ENCODE measurements at places on chromosomes 3 and 15.

GRCh38 chr3:45915518-45916231 lies 27.6 kb upstream of the CXCR6 start:
- peak; percentile 59 for DNase-seq

DNA sequence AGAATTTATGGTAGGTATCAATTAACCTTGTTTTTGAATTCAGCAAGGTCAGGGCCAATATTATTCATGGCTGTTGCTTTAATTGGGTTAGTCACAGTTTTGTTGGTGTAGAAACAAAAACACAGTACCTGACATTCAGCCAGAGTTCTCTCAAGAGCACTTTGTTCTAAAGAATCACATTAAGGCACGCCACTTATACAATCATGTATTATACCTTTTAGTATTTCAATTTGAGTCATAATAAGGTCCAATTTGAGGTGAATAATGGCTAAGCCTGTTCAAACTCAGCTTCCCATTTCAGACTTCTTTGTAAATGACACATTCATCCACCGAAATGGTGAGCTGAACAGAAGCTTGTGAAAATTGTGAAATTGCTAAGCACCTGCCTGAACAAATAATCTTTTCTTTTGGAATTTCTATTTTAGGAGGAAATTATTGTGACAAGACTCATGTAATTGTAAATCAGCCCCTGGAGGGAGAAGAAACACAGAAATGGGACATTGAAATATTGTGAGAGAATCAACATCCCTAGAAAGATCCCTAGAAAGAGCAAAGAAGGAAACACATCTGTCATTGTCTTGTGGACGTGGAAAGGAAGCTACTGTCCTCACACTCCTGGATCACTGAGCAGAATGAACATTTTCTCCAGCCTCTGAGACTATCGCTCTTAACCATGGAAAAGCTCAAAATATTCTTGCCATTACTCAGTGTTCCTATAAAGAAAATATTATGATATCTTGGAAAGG lies 29.3 kb downstream of the RIOX2 start:
- no peak for DNase-seq

DNA sequence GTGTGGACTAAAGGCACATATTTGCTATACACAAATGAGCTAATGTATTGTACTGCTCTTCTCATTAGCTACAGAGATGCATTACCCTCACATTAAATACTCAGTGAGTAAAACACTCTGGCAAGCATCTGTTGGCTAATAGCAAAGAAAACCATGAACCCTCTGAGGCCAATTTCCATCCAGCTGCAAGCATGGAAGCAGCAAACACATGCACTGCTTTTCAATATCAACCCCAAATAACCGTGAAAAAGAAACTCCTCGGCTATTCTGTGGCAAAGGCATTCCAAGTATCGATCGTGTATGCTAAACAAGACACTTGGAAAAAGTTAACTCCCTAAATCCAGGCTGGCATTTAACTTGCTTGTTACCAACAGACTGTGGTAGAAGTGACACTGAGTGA lies 67.0 kb downstream of the PEAK1 start:
- DNase-seq: no peak

DNA sequence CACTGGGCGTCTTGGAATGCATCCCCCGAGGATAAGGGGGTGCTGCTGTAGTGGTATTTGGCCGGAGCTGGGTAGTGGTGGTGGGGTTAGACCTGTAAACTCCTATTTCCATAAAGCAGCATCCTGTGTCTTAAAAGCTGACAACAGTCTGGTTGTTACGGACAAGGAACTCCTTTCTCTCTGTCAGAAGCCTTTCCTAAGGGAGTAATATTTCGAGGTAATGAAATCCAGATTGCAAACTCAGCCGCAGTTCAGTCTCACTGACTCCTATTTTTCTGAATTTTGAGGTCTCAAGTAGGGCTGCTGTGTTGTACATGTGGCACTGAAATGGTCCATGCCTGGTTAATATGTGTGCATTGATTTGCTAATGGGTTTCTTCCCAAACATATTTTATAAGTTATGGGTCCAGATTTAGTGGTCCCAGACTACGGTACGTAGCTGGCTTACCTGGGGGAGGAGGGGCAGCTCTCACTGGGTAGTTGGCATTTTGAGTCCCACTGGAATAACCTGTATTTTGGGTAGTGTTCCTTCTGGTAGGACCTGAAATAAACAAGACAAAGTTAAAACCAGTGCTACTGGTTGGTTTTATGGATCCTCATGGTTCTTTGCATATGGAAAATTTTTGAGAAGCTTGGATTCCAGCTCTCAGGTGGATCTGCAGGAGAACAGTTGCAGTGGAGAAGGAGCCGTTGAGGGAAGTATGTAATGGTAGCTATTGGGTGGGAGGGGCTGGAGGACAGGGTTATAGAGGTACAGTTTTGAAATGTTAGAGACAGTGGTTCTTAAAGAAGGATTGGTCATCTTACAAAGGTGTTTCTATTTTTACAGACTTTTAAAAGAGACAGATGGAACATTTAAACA lies 48.6 kb upstream of the LDHAL6B start:
- no peak for DNase-seq

DNA sequence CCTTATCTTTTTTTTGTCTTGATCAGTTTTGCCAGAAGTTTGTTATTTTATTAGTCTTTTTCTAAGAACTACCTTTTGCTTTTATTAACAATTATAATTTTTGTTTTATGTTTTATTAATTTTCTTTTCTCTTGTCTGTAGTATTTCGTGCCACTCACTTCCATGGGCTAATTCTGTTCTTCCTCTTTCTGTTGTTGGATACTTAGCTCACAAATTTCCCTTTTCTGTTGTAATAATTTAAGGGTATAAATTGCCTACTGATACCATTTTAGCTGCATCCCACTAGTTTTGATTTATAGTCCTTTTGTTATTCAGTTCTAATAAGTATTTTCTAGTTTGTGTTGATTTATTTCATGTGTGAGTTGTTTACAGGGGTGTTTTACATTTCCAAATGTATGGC lies 48.6 kb downstream of the SNRK start:
- DNase-seq: no peak

DNA sequence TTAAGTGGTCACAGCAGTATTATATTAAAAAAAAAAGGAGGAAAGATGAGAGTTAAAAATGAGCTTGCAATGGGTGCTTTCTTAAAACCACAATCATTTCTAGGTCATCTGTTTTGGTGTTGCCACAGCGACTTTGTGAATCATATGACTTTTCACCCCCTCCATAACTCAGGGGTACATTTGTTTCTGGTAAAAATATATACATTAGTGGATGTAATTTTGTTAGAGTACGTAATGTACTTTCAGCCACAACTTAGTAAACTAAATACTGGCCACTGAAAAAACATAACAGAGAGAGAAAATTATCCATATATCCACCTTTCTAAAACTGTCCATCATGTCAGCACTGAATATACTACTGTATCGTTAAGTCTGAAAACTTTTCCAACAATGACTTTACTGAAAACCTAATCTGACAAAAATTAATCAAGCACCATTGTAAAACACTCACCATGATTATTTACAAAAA lies 3.4 kb downstream of the ANKRD28 start:
- DNase-seq: no peak

- peak; percentile 85 for DNase-seq
These were observed 2.9 kb downstream of the GNAT1 start for GRCh38 chr3:50194128-50194902.

DNA sequence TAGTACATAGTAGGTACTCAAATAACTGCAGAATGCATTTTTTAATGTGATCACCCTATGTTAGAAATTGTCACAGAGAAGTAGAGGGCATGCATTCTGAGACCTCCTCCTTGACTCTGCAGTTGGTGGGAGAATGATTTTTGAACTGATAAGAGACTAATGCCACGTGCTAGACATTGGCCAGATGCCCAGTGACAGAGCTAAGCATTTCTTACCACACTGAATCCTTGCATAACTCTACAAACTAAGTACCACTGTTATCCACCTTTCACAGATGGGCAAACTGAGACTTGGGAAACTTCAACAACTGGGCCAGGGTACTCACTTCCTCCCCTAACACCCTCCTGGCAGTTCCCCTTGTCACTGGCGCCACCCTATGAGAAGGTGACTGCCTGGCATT lies 33.5 kb upstream of the SPATA12 start:
- no peak for DNase-seq

- DNase-seq: no peak
These were observed 100.0 kb downstream of the ALCAM start for GRCh38 chr3:105466495-105467404.

DNA sequence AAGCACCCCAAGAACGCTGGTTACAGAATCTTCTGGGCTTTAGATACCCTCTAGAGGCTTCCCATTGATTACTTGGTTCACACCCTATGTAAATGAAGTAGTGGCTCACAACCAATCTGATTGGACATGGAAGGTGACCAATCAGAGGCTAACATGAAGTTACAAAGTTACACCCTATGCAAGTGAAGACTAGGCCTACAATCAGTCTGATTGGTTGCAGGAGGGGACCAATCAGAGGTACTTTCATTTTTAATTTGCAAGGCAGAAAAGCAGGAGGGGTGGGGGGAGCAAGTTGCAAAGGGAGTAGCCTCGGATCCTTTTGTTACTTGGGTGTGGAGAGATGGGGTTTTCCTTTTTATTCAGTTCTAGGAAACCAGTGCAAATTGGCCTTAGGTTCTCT lies 11.1 kb upstream of the RTP2 start:
- DNase-seq: no peak

GRCh38 chr15:36079021-36079420 lies 500.4 kb upstream of the CDIN1 start:
- no peak for DNase-seq

GRCh38 chr15:45101749-45102148 lies 12.2 kb downstream of the DUOX2 start:
- DNase-seq: no peak

GRCh38 chr3:147409143-147410115 lies at the start of gene ZIC1:
TSS of gene ZIC1 (plus strand) at chr3:147409365. CDS start at chr3:147410113, 748 bp downstream.
- DNase-seq: no peak

DNA sequence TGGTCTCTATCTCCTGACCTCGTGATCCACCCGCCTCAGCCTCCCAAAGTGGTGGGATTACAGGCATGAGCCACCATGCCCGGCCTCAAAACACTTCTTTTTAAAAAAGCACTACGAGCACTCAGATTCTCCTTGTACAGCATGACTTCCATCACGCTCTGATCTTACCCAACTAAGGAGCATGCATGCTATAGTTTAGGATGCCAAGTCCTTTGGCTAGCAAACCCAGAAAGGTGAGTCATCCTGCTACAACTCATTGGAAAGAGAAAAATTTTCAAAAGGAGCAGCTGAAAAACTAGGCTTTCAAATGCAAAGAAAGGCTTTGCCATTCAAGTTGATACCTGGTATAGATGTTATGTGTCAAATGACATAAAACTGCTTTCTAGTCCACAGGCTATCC lies 70.3 kb upstream of the PRICKLE2 start:
- DNase-seq: no peak

DNA sequence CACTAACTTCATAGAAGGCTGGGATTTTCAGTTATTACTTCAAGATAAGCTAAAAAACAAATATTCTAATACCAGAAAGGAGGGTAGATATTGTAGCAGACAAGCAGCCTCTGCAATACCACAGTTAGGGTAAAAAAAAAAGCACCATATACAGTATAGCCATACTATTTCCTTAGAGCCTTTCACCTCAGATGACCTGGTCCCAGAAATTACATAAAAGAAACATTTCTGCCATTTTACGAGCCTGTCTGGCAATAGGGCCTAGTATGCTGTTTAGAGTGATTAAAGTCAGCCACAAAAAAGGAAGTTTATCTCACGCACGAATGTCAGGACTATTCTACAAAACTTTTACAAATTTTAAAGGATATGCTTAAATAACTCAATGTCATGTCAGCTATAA lies 1016.6 kb downstream of the PLOD2 start:
- no peak for DNase-seq

DNA sequence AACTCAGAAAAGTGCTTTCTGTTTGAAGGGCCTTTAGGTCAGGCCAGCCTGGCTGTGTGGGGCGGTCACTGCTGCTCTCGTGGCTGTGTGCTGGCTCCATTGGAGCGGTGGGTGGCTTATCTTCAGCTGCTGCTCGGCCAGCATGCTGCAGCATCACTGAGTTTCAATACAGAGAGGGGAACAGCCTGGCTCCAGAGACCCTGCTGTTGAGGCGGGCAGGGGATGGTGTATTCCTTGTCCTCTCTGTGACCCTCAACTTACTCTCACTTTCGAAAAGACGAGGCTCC lies 248.5 kb upstream of the ONECUT1 start:
- DNase-seq: no peak

GRCh38 chr3:33954956-33955355 lies 156.5 kb downstream of the PDCD6IP start:
- no peak for DNase-seq

- DNase-seq: no peak
These were observed 21.8 kb downstream of the FLNB start for GRCh38 chr3:58029842-58030584.

DNA sequence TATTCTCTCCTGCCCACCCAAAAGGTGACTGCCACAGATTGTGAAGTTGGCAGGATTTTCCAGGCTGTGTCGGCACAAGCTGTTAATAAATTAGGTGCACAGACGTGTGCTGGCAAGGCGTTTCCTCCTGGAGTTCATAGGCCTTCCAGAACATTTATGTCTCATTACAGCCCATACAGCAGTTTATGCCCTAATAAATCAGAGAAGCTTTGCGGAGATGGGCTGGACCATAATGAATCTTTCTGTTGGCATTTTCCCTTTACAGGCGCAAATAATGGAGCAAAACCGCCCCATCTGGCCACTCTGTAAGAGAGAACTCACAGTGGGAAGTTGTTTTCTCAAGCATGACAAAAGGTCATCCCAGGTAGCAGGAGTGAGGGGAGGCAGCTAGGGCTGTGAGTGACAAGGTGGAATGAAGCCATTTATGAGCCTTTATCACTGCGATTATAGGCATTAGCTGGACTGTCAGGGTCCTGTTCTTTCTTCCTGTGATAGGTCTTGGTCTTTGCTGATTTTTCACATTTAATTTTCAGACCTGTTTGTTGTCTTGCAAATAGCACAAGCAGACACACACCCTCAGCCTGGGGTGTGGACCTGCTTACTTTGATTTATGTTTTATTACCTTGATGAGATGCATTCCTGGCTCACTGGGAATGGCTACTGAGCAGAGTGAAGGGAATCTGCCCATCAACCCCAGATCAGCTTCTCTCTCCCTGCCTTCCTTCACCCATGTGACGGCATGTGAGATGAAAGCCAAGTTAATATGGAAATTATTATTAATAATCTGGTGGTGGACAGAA lies 257.5 kb downstream of the LRTM1 start:
- DNase-seq: no peak

DNA sequence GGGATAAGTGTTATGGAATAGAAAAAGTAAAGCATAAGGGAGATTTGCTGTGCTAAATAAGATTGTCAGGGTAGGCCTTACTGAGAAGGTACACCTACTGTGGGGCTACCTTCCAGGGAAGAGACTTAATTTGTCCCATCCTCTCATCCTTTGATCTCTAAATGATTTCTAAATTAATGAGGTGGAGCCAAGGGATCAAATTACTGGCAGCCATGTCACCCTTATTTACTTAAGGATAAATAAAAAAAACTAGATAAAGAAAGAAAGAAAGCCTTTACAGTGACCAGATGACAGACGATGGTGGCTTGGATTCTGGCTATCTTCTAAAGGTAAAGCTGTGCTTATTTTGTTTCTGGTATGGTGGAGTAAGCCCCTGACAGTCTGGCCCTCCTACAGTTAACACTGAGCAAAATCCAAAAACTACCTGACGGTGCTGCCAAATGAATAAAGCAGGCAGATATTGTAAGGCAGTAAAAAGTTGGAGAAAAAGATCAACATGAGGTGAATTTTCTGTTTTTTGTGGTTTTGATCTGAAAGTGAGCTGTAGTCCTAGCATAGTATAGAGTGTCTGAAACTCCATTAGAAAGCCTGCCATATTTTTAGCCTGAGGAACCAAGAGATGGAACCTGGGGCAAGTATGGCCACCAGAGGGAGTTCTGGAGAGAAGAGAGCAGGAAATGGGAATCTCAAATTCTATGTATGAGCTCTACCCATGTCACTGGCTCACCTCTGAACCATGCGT lies 285.1 kb upstream of the MANF start:
- DNase-seq: no peak
